Foreskin keratinocyte (primary cell): ENCODE measurements at places on chromosomes 1 and 21. TPM values are rescaled to one million over a fixed set of nuclear protein-coding genes. Genes with fewer than 3 reads are reported as not detected.

AIRE gene
- polyA plus RNA-seq = not detected in 2 replicates

ENTREP3 gene
- polyA plus RNA-seq = 40.0 and 44.8 TPM in 2 replicates

PADI2 gene
- 0.45 TPM in 2 replicates for polyA plus RNA-seq

CNIH3 gene
- 0.49 and 1.2 TPM in 2 replicates for polyA plus RNA-seq

GRCh38 chr1:211468595-211468994, 23.4 kb downstream of the RD3 start:
- no peak for DNase-seq

DNA sequence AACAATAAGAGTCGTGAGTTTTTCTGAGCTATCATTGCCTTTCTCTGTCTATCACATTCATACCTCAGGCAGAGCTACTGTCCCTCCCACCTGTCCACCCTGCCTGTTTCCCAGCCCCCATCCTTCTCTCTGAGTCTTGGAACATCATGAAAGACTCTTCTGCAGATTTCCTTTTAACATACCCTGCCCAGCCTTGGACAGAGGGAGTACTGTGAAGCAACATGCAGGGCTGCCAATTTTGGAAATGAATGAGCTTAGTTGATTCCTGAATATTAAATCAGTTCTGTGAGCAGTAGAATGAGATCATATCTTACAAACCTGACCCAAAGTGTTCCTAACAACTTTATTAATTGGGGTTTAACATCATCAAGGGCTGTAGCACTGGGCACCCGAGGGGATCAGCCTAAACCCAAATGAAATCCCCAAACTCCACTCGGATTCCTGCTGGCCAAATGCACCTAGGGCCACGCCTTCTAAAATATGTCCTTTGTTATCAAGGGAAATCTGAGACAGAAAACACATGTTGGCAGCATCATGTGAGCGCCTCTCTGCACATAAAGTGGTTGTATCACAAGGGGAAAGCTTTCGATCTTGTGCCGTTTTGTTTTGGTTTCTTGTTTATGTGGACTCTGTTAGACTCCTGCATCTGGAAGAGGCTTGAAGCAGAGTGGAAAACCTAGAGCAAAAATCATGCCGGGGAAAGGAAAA, 357.6 kb downstream of the KIF26B start:
- no peak for DNase-seq

- no peak for DNase-seq
Measured at GRCh38 chr1:53740621-53741105, 1.7 kb upstream of the GLIS1 start.
